PC-3 (cell line): ENCODE measurements at places on chromosomes 7 and 10. TPM values are rescaled to one million over a fixed set of nuclear protein-coding genes. Genes with fewer than 3 reads are reported as not detected.

The TLX1 gene
- not detected in 2 replicates for total RNA-seq

The FAM13C gene
- total RNA-seq = 0.07 and 0.63 TPM in 2 replicates

The CADPS2 gene
- total RNA-seq = 7.5 and 9.4 TPM in 2 replicates

- no peak for DNase-seq
Measured at GRCh38 chr7:142799437-142799835, 28.7 kb downstream of the PRSS2 start.
